ENCODE measurements at places on chromosomes 4 and X.

GRCh38 chrX:129938081-129938480 is 32.1 kb downstream of the UTP14A start:
- no peak for DNase-seq

DNA sequence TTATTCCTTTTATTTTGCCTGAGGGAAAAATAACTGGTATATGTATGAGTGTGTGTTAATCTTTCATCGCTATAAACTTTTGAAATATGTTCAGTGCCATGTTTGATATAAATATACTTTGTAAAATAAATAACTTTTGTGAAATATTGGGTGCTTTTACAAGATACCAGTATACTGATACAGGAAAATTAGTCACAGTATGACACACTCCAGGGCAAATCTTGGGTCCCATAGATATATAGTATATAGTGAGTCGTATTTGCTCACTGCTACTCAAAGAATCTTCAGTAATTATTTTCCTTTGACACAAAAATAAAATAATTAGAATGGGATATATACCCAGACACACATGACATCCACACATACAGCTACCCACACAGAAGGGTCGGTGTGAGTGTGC is 472.3 kb downstream of the GRID2 start:
- DNase-seq = no peak

DNA sequence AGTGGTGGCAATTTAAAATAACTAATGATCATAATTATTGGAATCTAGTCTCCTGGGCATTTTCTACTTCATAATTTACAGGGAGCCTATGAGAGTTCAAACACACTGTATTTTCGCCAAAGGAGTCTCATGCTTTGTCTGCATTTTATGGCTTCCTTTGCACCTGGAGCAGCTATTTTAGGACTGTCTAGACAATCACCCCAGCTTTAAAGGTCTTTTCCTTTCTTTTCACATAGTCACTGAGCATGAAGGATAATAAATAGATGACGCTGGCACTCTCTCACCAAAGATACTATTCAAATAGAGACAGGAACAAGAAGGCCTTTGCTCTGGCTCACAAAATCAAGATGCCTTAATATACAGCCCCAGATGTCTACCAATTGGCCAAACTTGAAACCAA is 43.0 kb downstream of the AMELX start:
- no peak for DNase-seq

DNA sequence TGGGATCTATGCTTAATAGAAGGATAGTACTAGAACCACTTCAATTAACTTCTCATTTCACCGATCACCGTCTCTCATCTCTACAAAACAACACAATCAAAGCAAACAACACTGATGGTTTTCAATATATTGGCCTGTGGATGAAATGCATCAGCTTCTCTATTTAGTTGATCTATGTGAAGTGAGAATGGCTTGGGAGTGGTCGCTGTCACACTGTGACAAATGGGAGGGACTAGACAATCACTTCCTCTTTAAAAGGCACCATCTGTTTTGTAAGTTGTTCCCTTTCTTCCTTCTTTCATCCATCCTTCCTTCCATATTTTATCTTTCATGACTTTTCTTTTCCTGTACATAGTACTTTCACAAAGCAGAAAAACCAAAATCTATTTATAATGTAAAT is 23.9 kb upstream of the NWD2 start:
- no peak for DNase-seq

DNA sequence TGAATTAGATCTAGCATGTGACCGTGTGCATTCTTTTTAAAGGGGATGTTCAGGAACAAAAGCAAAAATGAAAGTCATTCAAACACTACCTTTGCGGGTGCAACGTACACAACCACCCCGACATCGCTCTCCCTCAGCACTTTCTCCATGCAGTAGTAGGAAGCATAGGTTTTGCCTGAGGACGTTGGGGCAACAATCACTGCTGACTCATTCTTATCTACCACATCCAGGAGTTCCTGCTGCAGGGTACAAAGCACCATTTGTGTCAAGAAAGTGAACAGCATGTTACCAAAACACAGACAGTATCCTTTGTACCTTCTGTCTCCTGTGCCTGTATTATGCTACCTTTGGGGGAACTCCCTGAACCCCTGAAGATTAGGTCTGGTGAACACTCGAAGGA is 58.6 kb downstream of the DDX60L start:
- DNase-seq = no peak

DNA sequence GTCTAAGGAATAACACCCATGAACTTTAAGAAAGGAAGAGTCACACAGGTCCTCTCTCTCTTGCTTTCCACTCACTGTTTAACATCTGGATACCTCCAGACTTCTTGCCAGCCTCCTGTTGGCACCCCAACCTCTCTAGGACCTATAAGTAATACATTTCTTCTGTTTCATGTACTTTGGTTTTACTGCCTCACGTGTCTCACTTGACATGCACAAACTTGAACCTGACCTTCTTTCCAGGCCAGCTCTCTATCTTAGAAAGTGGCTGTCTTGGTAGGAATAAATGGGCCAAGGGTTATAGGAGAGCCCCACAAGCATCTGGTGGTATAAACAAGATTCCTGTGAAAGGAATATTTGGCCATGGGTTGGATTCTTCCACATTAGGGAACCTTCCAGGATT is 614.8 kb upstream of the AGA start:
- no peak for DNase-seq

DNA sequence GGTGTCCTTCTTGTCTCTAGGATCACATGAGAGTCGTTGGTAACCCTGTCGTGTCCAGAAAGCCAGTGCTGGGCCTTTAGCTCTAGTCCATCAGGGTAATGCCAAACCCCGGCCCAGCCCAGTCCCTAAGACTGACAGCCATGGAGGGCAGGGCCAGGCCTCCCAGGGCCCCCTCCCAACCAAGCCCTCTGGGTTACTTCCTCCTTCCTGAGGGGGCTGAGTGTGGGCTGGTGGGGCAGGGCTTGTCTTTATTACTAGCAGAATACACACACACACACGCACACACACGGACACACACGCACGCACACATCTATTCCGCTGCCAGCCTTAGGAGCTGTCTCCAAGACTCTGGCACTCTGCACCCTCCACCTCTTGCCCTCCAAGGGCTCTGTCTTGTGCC is 35.6 kb upstream of the CDKN2AIP start:
- no peak for DNase-seq

DNA sequence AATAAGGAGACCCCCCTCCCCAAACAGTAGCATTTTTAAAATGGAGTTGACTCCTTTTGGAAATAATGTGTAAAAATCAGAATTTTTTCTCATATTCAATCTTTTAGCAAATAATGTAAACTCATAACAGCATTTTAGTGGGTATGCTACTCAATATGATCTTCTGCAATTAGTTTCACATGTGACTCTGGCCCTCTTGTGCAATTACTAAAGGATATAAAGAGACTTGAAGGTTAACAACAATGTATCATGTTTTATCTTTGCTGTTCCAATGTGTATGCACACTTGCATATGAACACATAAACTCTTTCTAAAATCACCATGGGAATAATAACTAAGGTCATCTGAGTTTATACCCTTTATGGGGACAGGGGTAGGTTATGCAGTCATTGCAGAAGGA is 39.9 kb upstream of the RXFP1 start:
- no peak for DNase-seq

- DNase-seq = no peak
These were observed 67.7 kb downstream of the SMIM20 start for GRCh38 chr4:25981749-25982148.

DNA sequence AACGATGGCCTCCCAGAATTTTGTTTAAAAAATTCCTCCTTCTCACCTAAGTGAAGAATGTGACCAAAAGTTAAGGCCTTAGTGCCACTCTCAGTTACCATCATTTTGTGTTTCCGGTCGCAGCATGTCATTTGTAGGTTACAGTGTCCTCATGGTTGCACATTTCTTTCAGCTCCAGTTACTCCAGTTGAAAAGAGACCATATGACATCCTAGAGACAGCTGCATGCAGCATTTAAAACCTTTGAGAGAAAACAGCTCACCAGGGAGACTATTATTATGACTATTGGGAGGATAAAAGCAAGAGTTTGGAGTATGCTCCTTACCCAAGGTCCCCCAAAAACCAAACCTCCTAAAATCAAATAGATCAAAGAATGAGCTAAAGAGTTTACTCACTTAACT is 45.8 kb downstream of the MGARP start:
- DNase-seq = no peak

DNA sequence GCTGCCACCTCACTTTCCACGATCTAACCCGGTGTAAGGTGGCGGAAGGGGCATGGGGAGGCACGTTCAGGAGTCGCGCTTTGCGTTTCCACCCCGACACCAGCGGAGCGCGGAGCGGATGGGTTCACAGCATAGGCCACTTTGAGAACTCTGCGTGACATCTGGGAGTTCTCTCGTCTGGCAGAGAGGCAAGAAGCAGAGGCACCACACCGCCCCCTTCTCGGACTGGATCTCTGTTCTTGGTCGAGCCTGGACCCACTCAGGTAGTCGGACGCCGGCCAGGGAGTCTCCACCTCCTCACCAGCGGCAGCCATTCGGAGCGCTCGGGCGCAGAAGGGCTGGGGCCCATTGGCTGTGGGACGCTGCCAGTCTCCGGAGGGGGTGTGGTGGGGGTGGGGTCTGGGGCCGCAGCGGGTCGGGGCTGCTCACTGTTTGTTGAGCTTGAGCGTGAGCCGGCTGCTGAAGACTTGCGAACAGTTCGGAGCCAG is at the start of gene DACH2:
Gene DACH2 (plus strand): TSS at position 428 of the 488 bp plus-strand sequence.
- peak; percentile 54 for DNase-seq

- DNase-seq = no peak
These were observed 36.3 kb downstream of the GPR143 start for GRCh38 chrX:9729171-9729885.

DNA sequence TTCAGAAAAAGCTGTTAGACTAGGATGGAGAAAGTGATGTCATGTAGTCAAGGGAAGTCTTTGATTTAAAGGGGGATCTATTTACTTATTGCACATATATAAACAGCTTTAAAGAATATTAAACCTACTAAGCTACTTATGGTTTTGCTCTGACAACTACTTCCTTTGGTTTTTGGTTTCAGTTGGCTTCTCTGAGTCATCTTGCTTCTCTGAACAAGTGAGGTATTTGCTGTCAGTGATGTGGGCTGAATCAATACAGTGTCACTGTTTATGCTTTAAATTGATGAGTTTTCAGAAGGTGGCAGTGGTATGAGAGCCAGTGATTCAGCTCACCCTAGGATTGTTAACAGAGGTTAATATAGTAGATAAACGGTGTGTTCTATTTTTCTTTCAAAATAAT is 75.1 kb downstream of the CEP44 start:
- DNase-seq = peak; percentile 2

DNA sequence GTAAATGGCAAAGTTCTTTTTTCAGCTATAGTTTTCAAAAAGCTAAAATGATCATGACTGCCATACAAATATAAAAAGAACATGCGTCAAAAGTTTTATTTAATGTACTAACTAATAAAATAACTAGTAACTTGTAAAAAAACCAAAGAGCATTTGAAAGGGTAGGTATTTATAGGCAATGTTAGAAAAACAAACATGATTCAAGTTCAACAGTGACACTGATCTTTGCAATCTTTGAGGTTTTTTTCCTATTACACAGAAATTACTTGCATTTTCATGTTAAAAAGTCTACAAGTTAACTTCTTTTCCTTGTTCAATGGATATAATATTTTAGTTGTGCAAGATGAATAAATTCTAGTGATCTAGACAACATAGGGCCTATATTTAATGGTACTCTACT is 72.3 kb upstream of the GRID2 start:
- DNase-seq = no peak

GRCh38 chr4:55722132-55722531 is 86.0 kb upstream of the NMU start:
- no peak for DNase-seq

- DNase-seq = no peak
These were observed 527.0 kb downstream of the RAB28 start for GRCh38 chr4:12957108-12957507.

- DNase-seq = no peak
These were observed 7.7 kb upstream of the ZNF81 start for GRCh38 chrX:47828984-47829383.

GRCh38 chr4:183250831-183251230 is 69.2 kb downstream of the CLDN22 start:
- no peak for DNase-seq

GRCh38 chr4:12926189-12927066 is 557.7 kb downstream of the RAB28 start:
- no peak for DNase-seq

- DNase-seq = no peak
These were observed 64.9 kb upstream of the NPY2R start for GRCh38 chr4:155143512-155143911.

GRCh38 chrX:154313147-154313546 is 17.6 kb downstream of the TKTL1 start:
- peak; percentile 29 for DNase-seq

All from CD4-positive, alpha-beta T cell treated with Interleukin-21 for 1 hour (primary cell).